Left kidney (tissue), 8 donors: ENCODE measurements at places on chromosomes 2 and 18. TPM values are rescaled to one million over a fixed set of nuclear protein-coding genes. Genes with fewer than 3 reads are reported as not detected.

DNA sequence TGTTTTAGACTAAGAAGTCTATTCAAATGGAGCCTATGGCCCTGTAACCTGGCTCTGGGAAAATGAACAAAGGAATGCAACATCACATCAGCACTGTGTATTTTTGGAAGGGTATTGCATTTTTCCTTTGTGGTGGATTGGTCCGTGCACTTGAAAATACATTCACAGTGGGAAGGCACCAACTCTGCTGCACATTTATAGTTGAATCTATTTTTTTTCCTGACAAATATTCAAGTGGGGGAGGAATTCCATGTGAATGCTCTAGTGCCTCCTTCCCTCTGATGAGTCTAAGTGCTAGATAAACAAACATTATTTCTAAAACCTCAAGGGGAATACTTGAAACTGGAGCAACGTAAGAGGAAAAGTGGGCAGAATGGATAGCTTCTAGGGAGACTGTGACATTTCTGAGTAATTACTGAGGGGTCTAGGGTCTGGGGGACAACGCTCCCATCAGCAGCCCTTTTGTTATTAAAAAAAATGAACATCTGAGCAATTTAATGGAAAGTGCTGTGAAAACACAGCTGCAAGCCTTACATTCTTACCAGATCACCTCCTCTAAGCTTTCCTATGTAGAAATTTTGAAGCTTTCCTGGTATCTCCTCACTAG lies 208.2 kb downstream of the SLC8A1 start:
- peak; percentile 45 for DNase-seq

DNA sequence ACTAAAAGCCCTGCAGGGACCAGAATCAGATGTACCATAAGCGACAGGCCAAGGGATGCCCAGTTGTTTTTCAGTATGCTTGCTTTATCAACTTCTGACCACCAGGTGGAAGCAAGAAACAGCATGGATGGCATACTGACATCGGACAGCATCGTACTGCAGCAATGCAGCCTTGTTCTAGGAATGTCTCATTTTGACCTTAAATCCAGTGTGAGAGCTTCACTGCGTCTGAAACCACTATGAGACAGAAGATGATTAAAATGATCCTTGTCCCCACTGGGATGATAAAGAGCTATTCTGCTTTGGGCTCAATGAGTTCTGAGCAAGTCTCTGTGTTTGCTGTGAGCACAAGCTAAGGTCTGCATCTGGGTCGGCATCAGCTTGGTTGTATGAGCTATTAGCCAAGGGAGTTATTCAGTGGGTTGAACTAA lies 54.3 kb downstream of the CDK15 start:
- peak; percentile 84 for DNase-seq

GRCh38 chr2:238079874-238080327 lies 19.1 kb downstream of the SCLY start:
- DNase-seq, result no peak

The DNER gene
- polyA plus RNA-seq, result 67.2 TPM

DNA sequence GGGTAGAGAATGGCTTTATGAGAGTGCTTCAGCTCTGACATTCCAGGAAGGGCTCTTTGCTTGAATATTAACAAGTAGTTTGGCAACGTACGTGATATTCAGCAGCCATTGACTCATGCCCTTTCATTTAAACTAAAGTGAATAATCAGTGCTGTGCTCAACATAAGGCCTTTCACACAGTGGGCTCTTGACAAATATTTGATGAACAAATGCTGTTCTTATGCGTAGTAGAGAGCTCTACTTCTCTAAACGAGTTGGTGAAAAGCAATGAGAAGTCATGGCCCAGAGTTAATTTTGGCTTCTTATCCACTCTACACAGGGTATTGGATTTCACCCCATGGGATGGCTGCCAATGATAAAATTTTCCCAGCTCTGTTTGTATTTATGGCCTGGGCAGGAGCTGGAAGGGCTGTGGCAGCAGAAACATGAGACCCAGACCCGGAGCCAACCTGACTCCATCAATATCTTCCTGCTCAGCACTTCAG lies 338.9 kb downstream of the CCDC85A start:
- DNase-seq, result peak; percentile 13

The HPCAL1 gene
- polyA plus RNA-seq, result 22.7 TPM

- DNase-seq, result no peak
Observed at GRCh38 chr2:161070693-161071479, 89.3 kb upstream of the TANK start.

DNA sequence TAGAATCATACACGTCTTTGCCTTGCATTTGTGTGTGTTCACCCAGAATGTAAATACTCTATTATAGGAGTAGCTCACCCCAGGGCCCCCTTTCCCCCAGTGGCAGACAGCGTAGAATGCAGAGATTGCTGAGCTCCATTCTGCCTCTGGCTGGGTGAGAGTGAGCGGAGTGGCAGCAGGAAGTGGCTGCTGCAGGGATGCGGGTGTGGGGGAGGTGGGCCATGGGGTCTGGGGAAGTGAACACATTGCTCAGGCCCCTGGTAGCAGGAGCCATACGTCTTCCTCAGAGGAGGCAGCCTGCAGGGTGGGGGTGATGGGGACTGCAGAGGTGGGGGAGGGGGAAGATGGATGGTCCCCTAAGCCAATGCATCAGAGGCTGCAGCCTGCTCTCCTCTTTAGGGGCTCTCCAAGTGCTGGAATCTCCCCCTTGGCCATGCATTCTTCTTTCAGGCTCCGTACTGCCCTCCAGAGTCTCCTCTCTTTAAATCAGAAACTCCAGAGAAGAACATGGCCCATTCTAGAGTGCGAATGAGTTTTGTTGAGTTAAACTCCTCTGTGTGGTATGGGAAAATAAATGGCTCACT lies 72.2 kb downstream of the CELF4 start:
- no peak for DNase-seq

The GPR45 gene
- not detected for polyA plus RNA-seq

The CPO gene
- 1.7 TPM for polyA plus RNA-seq

DNA sequence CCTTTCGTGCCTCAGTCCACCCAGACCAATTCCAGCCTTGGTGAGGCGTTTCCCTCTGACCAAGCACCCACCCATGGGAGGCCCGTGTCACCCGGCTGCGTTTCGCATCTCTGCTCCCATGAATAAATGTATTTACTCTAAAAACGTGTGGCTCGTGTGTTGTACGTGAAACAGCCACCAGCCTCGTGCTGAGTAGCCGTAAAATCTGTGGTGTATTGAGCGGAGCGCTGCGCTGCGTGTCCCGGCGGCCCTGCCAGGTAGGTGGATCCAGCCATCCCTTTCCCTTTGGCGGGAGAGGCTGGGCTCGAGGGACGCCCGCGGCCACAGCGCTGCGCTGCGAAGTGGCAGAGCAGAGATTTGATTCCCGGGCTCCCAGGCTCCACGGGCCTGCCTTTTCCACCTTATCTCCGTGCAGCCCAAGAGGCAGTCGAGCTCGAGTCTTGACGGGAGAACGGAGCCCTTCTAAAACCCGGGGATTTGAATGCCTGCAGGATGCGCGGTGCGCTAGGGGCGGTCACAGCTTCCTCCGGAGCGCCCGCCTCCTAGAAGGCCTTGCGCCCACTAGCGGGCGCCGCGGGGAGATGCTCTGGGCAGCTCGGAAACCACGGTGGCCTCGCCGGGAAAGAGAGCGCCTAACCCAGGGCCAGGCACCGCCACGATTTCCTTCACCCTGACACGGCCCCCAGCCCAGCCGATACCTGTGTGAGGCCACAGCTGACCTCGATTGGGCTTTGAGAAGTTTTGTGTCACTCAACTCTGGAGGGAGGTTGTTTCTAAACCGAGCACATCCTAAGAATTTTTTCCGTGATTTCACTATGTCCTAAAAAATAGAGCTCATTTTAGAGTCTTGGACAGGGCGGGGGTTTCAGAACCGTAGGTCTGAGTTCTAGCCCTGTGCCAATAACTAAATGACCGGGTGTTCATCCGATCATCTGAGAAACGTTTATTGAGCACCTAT lies 3.9 kb upstream of the PSMD1 start:
- DNase-seq, result peak; percentile 82

- DNase-seq, result no peak
Observed at GRCh38 chr18:1053331-1054315, 149.0 kb downstream of the ADCYAP1 start.

DNA sequence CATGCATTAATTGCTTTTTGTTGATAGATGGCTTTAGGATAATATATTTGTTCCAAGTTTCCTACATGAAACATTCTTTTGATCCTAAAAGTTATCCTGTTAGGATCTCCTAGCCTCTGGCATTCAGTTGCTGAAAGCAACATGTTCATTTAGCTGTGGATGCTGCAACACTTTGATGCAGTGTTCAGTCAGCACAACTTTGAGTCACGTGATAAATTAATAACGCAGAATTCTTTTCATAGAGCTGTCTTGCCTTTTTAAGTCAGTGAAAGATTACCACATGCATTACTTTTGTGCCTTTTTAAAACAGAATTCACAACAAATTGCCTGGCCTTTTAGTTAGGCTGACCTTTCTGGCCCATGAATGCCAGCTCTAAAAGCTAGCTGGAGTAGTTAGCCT lies 1467.9 kb upstream of the ZEB2 start:
- DNase-seq, result no peak

DNA sequence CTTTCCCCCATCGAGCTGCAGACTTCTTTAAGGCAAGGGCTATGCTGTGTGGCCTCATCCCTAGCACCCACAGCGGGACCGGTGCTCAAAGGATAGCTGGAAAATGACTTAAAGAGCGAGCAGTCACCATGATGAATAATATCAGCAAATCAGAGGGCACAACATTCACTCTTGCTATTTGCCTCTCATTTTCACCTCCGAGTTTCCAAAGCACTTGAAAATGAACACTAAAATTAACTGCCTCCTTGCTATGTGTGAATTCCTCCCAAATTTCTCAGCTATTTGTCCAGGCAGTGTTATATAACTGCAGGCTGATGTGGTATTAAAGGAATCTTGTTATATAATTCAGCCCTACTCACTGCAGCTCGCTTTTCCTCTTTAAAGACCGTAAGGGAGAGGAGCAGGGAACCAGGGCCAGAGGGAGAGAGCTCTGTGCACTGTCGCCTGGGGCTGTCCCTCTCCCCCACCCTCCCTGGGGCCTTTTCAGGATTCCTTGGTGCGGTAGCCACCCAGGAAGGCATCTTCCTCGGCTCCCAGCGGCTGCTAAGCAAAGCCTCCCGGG lies 1.4 kb downstream of the CYS1 start:
- DNase-seq, result no peak

GRCh38 chr18:58691256-58691655 lies 20.0 kb downstream of the MALT1 start:
- DNase-seq, result no peak

The BCL2 gene
- 25.2 TPM for polyA plus RNA-seq

The DYSF gene
- 15.4 TPM for polyA plus RNA-seq

The C1QL2 gene
- not detected for polyA plus RNA-seq

DNA sequence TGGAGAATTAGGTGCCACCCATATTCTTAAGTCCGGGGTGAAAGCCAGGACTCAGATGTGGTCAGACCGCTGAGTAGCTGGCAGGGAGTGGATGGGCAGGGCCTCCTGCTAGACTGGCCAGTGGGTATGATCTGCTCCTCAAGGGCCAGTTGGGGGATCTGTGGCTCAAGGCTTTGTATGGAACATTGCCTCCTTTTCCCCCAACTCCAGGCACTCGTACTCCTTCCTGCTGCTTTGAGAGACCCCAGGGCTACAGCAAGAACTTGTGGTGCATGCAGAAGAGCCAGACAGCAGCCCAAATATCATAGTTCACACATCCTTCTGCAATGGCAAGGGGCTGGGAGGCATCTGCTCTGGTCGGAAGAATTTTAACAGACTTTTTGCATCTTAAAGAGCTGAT lies 61.7 kb downstream of the PDCL3 start:
- DNase-seq, result no peak

DNA sequence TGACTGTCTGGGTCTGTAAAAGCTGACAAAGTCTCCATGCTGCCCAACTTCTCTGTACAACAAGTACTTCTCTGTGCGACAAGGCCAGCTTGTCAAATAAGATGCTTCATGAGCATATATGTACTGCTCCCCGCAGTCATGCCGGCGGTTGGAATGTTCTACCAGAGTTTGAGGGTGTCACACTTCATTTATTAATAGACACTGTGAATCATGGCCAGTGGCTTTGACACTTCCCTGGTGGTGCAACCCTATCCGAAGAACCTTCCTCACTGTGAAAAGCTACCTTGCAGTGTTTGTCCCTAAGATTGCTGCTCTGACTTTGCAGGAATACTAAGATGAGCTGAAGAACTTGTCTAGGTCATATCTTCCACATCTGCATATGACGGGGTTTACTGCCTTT lies 120.9 kb upstream of the NRP2 start:
- DNase-seq, result no peak

- DNase-seq, result no peak
Observed at GRCh38 chr2:222353993-222354392, 55.2 kb upstream of the PAX3 start.

GRCh38 chr2:18423636-18424035 lies 136.8 kb downstream of the RDH14 start:
- no peak for DNase-seq

DNA sequence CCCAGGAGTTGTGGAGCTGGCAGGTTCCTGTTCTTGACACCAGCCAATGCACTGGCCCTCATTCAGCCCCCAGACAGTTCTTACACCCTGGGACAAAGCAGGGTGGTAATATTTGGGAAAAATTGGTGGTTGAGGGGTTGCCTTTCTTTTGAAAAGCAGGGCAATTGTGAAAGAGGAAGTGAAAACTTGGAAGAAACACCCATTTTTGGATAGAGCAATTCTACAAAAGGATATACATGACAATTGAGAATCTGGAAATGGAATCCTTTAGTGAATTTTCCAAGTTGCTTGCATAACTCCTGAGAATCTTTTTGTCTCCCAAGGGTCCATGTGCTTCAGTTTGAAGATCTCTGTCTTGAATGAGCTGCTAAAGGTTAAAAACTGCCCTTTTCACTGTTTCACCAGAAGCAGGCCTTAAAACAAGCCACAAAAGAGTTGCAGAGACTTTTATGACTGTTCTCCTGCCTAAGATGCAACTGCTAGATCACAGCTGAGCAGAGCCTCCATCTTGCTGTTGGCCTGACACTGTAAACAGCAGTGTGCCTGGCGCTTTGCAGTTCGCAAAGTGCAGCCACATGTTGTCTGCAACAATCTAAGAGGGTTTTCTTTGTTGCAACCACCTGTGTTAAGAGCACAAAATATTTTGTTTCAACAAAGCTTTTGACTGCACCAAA lies 11.8 kb downstream of the COL4A4 start:
- DNase-seq, result no peak

- no peak for DNase-seq
Observed at GRCh38 chr2:168790226-168790902, 12.1 kb upstream of the NOSTRIN start.

The CREG2 gene
- polyA plus RNA-seq, result 0.65 TPM

The KIDINS220 gene
- 108 TPM for polyA plus RNA-seq

The ATOH8 gene
- 10.3 TPM for polyA plus RNA-seq

- no peak for DNase-seq
Observed at GRCh38 chr18:56217406-56217805, 421.0 kb downstream of the TXNL1 start.

The GAD1 gene
- 1.4 TPM for polyA plus RNA-seq

The FOXI3 gene
- 0.22 TPM for polyA plus RNA-seq

The SMYD1 gene
- not detected for polyA plus RNA-seq

GRCh38 chr2:25558262-25558661 lies 115.1 kb downstream of the DTNB start:
- DNase-seq, result no peak

- no peak for DNase-seq
Observed at GRCh38 chr2:175003875-175004729, 1.1 kb downstream of the CHN1 start.

GRCh38 chr2:7411691-7412090 lies 494.5 kb downstream of the RNF144A start:
- no peak for DNase-seq
